ENCODE measurements at places on chromosomes 3 and 15.

- no peak for DNase-seq
Observed at GRCh38 chr15:41634072-41634626, 26.1 kb upstream of the MGA start.

DNA sequence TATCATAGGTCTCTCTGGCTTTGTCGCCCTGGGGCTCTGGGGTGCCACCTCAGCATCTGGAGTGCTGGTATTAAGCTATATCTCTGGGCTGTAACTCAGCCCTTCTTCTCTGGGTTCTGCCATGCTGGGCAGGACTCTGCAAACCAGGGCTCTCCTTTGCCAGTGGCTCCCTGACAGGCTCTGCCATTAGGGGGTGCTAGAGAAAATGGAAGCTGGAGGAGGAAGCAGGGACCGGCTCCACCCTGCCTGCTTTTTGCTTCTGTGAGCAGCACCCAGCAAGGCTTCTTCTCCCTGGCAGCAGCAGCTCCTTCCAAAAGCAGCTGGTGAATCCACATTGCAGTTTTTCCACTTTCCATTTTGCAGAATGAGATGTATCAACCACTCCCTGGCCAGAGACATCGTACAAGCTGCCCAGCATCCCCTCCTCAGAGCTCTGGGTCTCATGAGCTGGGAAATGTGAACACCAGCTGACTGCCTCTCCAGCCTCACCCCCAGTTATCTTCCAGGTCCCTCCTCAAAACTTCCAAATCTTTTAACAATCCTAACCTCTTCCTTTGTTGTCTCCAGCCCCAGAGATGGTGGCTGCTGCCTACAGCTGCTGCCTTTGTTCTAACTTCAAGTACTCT lies 165.0 kb downstream of the ABHD5 start:
- no peak for DNase-seq

DNA sequence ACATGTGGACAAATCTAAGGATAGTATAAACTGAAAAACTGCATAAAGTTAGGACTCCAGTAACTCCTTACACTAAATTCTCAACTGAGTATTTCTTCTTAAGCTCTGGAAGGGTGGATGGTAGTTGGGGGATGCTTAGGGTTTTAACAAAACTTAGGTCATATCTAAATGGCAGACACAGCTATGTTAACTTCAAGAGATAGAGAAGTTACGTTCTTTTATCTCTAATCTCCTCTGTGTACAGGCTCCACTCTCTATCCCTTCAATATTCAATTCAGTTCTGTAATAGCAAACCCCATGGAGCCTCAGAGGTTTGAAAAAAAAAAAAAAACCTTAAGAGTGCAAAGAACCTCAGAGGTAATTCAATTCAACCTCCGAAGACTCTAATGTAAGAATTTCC lies 3.1 kb downstream of the CMTM6 start:
- DNase-seq, result no peak

DNA sequence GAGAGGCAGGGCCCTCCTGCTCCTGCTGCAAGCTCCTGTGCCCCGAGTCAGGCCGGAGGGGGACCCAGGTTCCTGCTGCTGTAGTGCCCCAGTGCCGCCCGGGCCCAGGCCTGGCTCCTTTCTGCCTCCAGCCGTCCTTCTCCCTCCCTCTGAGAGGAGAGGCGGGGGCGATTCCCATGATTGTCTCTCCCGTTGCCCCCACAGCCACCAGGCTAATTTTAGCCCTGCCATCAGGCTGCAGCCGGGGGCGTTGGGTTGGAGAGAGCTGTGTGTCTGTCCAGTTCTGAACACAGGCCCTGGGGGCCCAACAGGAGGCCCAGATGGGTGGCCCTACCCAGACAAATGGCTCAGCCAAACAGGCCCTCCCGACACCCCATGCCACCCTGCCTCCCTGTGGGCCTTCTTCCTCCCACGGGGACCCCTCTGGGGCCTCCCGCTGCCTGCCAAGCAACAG lies 214.8 kb downstream of the TBC1D2B start:
- DNase-seq, result no peak

GRCh38 chr15:38853608-38854007 lies 289.0 kb upstream of the RASGRP1 start:
- DNase-seq, result no peak

DNA sequence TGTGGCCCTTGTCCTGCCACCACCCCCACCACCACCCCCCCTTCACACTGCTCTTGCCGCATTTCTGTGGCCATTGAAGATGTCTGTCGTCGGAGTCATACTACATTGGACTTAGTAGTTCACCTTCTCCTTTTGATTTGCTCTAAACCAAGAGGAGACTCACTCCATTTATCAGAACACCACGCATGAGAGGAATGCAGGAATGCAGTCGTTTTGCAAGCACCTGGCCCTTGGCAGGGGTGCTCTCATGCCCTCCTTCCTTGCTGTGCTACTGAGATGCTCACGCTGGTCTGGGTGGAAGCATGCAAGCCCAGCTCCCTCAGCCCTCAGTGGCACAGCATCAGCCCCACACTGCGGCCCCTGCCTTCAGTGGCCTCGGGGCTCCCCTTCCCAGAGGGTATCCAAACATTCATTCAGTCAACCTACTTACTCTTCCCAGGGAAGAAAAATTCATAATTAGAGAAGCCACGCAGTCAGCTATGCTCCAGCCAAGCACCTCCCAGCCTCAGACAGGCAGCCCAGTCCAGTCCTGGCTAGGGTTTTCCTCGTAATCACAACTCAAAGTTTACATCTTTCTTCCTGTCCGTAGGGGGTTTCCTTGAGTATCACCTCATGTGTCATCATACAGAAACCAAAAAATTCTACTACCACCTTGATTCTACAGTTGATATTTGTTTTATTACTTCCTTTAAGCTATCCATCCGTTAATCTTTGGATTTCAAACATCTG lies 520.0 kb downstream of the GABRG3 start:
- no peak for DNase-seq

DNA sequence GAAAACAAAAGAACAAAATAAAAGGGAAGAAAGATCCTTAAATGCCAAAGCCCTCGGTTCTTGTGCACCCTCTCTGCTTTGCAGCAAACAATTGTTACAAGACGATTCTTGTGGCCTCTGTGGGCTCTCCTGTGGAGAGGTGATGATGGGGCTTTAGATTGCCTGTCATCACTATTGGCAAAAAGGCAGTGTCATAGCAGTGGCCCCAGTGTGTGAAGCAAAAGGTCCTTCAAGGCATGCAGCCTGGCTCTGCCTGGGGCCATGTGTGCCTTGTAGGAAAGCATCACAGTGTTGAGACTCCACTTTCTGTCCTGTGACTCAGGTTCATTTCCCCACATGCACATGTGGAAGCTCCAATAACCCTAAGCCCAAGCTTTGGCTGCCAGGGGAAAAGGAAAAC lies 43.7 kb downstream of the POC1A start:
- peak; percentile 15 for DNase-seq

- DNase-seq, result no peak
Observed at GRCh38 chr3:25354071-25354470, 74.0 kb upstream of the RARB start.

DNA sequence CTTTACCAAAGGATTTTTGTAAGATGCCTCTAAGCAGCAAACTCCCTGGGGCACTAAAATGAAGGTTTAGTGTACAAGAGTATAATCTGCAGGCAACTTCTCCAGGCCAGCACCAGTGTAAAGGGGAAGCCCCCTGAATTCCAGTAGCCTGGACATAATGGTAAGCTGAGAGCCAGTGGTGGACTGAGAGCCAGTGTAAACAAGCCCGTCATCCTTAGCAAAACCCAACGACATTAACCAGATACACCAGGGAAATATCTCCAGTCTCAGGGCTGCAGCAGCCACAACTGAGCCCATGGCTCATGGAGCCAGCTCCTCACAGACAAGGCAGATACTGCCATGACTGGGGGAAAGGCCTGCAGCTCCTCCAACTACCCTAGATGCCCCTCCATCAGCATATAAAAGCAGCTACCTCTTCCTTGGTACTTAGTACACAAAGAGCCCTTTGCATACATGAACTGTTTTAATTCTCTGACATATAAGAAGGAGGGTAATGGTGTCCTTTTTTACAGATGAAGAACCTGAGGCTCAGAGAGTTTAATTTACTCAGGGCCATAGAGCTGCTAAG lies 21.7 kb downstream of the PARP16 start:
- no peak for DNase-seq

DNA sequence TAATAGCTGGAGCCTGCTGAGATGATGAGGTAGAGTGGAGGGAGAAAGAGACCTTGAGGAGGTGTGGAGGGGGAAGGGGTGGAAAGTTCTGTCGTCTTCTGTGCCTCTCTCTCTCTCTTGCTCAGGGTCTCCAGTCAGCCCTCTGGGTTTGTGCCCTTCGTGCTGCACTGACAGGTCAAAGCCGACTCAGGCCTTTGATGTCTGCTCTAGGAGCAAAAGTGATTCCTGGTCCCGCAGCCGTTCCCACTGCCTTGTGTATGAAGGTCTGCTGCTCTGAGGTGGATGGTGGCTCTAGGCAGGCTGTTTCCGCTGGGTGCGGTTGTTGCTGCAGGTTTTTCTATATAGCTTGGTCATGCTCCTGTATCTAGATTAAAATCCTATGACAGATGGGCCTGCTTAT lies 89.4 kb downstream of the IGF1R start:
- no peak for DNase-seq

GRCh38 chr3:44033123-44033522 lies 208.6 kb upstream of the TOPAZ1 start:
- no peak for DNase-seq

DNA sequence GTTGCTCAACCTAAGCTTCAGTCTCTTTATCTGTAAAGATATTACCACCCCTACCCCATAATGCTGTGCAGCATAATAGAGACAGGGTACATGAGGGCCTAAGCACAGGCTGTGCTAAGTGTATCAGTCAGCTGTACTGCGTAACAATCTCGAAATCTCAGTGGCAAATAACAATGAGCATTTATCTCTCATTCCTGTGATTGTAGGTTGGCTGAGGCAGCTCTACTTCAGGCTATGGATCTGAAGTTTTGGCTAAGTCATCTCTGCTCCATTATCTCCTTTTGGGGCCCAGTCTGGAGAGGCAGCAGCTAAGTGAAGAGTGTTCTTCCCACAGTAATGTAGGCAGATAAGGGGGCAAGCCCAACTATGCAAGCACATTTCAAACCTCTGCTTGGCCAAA lies 7.1 kb upstream of the SLC6A11 start:
- DNase-seq, result no peak

DNA sequence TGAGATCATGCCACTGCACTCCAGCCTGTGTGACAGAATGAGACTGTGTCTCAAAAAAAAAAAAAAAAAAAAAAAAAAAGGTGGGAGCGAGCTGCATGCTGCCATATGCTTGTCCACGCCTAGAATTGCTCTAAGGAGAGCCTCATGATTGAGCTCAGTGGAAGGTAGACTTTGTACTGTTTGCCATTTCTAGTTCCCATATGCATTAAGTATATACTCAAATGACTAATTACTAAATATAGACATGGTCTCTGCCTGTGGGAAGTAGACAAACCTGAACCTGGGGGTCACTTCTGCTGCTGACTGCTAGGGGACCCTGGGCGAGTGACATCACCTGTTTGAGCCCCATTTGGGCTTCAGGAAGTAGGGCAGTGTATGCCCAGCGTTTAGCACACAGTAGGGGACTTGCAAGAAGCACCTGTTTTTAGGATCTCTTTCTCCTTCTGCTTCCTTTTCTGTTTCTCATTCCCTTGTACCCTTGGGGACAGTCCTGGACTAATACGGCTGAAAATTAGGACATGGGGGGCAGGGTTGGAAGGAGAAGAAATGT lies 27.2 kb downstream of the PRKCD start:
- no peak for DNase-seq
